Neural crest cell (in vitro differentiated cells): ENCODE measurements at places on chromosomes 5 and 9. TPM values are rescaled to one million over a fixed set of nuclear protein-coding genes. Genes with fewer than 3 reads are reported as not detected.

Gene MCIDAS
- total RNA-seq = not detected in 2 replicates

Gene ASPN
- not detected in 2 replicates for total RNA-seq

GRCh38 chr5:99621772-99622681 is 693.2 kb upstream of the CHD1 start:
- DNase-seq = no peak

Gene SLC6A3
- 0.16 and 0.27 TPM in 2 replicates for total RNA-seq

Gene VCP
- total RNA-seq = 368 and 374 TPM in 2 replicates
